ENCODE measurements at places on chromosomes 4 and X.

DNA sequence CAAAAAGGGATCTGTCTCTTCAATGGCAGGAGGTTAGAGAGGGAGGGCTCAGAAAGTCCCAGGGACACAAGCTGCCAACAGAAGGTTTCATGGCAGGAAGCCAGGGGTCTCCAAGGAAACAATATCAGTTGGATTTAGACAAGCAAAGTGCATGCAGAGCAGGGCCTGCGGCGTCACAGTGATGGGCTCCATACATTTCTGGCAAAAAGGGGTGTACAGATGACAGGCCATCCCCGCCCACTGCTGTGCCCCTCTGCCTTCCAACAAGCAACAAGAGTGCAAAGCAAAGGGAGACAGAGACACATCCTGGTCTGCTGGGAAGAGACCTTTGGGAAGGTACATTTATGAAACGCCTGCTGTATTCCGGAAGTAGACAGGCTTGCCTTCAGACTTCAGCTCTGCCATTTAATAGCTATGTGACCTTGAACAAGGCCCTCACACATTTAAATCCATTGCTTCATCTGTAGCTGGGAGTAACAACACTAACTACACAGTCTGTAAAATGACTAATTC lies 121.2 kb downstream of the AFAP1 start:
- no peak for DNase-seq

DNA sequence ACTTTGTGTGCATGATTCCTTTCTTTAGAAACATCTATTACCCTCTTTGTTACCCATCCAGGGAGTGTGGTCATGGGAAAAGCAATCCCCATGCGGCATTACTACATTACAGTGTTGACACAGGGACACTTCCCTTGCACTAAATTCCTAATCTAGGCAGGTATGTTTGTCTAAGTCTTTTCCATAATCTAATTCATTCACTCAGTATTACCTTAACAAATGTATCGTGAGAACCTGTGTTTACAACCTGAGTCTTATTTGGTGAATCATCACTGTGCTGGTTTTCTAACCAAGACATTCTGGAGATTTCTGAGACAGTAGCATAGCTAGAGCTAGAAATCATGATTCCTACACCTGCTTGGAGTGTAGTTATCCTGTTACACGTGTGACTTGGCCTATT lies 326.8 kb downstream of the BMPR1B start:
- DNase-seq, result no peak

DNA sequence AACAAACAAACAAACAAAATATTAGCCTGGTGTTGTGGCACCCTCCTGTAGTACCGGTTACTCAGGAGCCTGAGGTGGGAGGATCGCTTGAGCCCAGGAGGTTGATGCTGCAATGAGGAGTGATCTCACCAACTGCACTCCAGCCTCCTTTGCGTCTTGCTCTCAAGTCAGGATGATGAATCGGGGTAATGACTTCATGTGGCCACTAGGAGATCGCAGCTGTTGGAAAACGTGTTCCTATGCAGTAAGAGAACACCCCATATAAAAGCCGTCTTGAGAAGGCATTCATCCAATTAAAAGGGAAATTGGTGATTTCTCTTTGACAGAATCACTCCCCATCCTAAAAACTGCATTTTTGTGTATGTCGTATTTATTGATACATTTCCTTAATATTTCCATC lies 6.9 kb downstream of the CCNB3 start:
- DNase-seq, result no peak

- DNase-seq, result no peak
These were observed 36.7 kb downstream of the UBQLN2 start for GRCh38 chrX:56600141-56600540.

DNA sequence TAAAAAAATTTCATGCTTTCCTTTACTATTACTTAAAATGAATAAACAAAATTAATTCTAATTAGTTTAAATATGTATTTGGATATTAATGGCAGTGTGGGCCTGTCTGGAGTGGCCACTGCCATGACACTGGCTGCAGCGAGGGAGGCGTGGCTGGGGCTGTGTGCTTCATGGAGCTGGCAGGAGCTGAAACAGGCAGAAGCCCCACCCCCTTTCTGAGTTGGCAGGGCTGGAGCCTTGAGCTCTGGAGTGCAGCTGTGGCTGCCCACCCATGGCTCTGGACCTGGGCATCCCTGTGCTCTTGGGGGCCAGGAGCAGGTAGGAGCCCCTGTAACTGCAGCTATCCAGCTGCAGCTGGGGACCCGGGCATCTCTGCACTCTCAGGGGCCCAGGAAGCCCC lies 8.2 kb upstream of the HSD17B11 start:
- no peak for DNase-seq
